ENCODE measurements at places on chromosomes 6 and 20.

- no peak for DNase-seq
Measured at GRCh38 chr6:152054441-152054840, 247.0 kb downstream of the ESR1 start.

DNA sequence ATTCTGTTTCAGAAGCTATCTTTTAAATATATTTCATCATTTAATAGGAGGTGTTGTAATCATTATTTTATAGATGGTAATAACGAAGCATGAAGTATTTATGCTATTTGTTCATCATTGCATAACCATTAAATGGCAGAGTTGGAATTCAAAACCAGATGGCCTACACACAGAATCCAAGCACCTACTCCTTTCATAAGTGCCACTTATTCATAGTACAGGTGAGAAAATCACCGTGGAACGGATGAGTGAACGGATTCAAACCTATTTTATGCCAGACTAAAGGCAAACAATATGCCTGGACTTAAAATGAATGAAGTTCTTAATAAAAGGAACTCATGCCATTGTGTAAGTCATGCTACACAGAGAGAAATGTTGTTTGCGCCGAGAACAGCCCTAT is 397.9 kb upstream of the ADGRB3 start:
- no peak for DNase-seq

- DNase-seq = no peak
Measured at GRCh38 chr6:14593286-14593685, 475.7 kb downstream of the CD83 start.

- peak; percentile 42 for DNase-seq
Measured at GRCh38 chr6:148367411-148368024, 24.9 kb downstream of the SASH1 start.

DNA sequence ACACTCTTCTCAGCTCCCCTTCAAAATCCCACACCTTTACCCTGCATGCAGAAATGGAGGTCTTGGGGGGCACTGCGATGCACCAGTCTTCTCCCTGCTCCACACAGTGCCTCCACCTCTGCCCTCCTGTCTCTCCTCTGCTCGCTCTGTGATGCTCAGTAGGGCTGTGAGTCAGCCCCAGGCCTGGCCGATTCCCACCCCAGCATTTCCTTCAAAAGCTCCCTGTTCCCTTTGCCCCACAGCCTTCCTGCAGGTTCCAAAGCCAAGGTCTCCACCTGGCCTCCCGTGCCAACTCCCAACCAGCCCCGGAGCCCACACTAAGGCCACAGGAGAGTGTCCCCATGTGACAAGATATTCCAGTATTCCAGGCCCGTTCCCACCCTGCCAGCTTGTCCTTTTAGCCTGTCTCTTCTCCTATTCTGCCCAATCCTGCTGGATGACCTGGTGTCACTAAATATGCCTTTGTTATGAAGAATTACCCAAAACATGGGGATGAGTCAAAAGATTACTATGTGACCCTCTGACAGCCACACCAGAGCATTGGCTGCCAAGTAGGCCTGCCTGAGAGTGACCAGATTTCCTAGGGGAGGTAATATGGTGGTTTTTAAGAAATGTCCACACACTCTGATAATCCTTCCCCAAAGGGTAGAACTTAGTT is 118.9 kb upstream of the NXT1 start:
- DNase-seq = no peak

- no peak for DNase-seq
Measured at GRCh38 chr6:89866024-89866678, 28.1 kb upstream of the GJA10 start.

GRCh38 chr6:167828325-167828956 is 1.7 kb downstream of the AFDN start:
- DNase-seq = no peak

DNA sequence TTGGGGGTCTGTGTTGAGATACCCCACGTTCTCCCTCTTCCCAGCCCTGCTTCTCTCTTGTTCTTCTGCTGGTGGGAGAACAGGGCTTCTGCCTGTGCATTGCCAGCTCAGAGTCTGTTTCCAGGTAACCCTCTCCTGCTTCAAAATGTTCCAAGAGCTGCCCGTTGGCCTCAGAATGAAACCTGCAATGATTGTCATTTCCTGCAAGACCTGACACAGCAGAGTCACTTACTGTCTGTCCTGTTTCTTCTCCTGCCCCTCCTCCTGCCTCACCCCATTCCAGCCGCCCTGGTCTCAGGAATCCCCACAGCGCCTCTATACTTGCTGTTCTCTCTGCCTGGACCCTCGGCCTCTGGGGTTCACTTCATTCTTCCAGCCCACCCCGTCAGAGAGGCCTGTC is 81.4 kb upstream of the ARID1B start:
- DNase-seq = no peak

GRCh38 chr6:48881551-48881950 is 581.5 kb downstream of the MMUT start:
- no peak for DNase-seq

- DNase-seq = peak; percentile 80
Measured at GRCh38 chr20:44448753-44449546, 26.7 kb upstream of the TTPAL start.

DNA sequence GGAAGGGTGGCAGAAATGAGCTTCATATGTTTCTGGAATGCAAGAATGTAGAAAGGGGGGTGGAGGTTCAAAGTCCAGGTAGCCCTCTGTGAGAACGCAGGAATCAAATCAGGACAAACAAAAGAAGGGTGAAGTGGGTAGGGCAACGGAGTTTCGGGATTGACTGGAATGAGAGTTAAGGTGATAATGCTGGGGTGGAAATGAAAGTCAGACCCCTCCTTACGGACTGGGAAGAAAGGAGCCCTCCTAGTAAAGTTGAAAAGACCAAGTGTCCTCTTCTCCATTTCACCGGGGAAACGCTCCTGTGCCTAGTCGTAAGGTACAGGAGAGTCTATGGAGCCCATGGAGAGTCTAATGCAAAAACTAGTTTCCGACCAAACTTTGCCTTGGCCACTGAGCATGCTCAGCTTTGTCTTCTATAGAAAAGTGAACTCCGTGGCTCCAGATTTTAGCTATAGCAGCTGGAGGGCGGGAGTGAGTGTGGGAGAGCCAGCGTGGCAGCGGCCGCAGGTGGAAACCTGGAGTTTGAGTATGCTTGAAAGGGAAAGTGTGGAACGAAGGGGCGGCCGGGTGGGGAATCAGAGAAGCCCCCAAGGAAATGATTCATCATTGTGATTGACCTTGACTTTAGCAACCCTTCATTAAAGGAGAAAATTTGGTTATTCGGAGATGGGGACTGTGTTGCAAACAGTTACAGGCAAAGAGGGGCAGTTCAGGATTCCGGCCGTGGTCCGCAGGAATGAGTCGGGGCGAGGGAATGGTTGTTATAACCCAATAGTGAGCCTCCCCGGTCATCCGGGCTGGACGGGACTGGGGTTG is 1.3 kb upstream of the LRRC1 start:
- DNase-seq = peak; percentile 65

DNA sequence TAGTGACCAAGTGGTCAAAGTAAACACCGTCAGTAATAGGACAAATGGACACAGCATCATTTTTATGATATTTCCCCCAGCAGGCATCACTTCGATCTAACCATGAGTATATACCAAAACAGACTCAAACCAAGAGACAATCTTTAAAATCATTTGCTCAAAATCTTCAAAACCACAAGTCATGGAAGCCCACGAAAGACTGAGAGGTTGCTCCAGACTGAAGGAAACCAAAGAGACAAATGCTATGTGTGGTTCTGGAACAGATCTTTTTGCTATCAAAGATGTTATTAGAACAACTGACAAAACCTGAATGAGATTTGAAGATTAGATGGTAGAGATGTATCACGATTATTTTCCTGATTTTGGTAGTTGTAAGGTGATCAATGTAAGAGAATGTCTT is 197.7 kb downstream of the TBXT start:
- DNase-seq = no peak

DNA sequence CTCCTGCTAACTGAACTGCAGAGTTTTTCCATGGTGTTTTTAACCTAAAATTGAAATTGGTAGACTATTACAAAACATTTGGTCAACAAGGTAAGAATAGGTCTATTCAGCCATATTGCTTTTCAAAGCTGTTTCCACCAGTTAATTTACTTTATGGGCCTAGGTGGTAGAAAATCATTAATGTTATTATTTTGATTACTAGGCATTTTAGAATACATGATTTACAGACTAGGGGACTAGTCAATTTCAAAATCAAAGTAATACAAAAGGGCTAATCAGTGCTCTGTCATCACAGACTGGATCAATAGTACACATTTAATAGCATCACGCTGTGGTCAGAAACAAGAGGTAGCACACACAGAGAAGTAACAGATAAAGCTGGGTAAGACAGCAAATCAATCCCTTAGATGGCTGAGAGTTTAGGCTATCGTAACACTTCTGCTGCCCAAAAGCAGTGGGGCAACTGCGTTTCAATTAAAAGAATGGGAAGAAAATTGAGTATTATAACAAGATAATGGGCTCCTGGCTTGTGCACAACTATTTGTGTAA is 114.4 kb downstream of the NRSN1 start:
- DNase-seq = no peak

GRCh38 chr6:29232725-29233124 is 62.0 kb downstream of the OR2J2 start:
- no peak for DNase-seq

- DNase-seq = no peak
Measured at GRCh38 chr6:160118620-160119229, 2.9 kb upstream of the SLC22A1 start.

- no peak for DNase-seq
Measured at GRCh38 chr6:139439349-139439748, 64.9 kb upstream of the CITED2 start.

- DNase-seq = no peak
Measured at GRCh38 chr20:38075161-38075998, 41.8 kb downstream of the RPRD1B start.

GRCh38 chr6:24225838-24226237 is 99.8 kb downstream of the NRSN1 start:
- DNase-seq = no peak

DNA sequence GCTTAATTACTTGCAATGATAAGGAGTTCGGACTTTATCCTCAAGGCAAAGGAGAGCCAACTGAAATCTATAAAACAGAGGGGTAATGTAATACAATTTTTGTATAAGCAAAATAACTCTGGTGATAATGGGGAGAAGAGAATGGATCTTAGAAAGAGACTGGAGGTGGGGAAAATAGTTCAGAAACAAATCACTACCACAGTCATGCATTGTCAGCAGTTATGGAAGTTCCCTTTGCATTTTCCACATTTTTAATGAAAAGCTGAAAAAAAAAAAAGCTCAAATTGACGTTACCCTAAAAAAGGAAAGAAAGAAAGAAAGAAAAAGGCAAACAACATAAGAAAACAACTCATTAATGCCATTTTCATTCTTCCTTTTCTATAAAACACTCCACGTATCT is 337.6 kb upstream of the HSF2 start:
- no peak for DNase-seq

DNA sequence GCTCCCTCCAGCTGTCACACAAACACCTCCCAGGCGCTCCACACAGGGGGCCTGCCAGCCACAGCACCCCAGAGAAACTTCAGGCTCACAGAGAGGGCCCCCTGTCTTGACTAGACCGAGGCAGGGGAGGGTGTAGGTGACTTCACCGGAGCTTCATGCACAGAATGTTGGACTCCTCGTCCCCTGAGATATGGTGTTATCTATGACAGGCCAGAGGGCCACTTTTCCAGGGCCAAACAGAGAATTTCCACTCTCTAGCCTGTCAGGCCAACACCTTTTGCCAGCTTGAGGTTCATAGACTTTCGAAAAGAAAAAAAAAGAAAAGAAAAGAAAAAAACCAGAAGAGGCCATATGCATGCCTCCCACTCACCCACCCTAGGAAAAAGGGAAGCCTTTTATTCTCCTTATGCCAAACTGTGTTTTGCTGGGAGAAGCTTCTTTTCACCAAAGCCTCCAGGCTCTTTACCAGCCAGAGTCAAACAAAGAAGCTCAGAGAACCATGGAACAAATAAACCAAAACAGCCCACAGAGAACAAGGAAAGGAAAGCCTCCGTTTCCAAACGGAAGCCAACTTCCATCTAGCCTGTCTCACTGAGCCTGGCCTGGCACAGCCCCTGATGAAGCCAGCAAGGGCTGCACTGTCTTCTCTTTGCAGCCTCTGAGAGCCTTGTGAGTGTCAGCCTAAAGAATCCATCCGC is 313.2 kb upstream of the JARID2 start:
- DNase-seq = no peak

DNA sequence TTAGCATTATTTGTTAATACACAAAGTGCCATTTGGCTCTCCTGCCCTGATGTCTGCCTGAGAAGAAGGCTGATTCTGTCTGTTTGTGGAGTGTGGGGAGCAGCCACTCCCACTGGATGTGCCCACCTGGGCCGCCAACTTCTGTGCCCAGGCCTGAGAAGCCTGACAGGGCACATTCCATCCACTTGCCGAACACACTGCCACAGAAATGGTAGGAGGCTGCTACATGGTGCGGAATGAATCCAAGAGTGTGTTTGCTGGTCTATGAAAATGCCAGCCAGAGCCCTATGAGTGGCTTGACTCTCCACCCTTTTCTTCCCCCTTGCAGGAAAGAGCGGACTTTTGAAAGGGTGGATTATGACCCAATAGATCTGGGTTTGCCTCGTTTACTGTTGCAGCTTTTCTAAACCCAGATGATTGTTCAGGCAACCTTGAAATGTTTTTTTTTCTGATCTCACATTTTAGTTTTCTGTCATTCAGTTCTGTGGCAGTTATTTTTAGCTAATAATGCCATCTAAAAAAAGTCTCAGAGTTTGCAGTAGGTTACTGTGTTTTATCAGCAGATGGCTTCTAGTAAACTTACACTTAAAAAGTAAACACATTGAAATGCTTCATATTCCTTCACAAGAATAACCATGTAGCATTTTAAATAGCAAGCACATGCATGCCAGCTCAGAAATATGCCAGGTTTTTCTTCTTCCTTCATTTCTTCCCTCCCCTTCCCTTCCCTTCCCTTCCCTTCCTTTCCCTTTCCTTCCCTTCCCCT is 196.5 kb downstream of the SLC35F1 start:
- no peak for DNase-seq

DNA sequence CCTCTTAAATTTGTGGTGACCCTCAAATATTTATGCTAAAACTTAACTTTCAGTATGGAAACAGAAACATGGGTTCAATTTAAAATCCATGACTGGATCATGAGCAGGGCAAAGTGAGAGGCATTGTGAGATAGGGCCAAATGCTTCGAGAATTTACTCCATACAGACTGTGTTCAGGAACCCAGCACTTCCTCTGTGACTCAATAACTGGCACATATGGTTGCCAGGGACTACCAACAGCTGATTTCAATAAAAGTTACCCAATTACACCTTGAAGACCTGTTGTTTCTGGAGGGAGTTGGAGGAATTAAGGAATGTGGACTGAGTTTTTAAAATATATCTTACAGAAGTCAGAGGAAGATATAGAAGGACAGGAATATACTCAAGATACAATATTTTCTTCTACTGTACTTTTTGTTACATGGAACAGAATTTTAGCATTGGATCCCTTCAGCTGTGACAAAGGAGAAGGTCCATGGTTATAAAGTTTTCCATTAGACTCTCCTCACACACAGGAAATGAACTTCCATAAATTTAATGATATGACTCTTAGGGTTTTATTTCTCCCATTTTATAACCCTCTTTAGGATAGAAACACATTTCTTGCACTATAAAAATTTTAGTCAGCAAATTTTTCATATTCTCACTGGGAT is 258.5 kb downstream of the KHDC1L start:
- DNase-seq = no peak

All from iPS-NIHi11 (cell line).